ENCODE measurements at places on chromosomes 11 and 22. TPM values are rescaled to one million over a fixed set of nuclear protein-coding genes. Genes with fewer than 3 reads are reported as not detected.

Gene CEP126
- total RNA-seq, result 1.8 TPM

Gene NPTXR
- total RNA-seq, result 6.4 TPM

Gene CRYBA4
- 0.63 TPM for total RNA-seq

Gene CAPRIN1
- 170 TPM for total RNA-seq

GRCh38 chr11:134361661-134362060, 29.9 kb downstream of the GLB1L2 start:
- H3K27ac ChIP-seq, result no peak overlapping the region
- DNase-seq, result no peak
- peaks cover 10% of the 10 kb centered on the region for H3K4me1 ChIP-seq

DNA sequence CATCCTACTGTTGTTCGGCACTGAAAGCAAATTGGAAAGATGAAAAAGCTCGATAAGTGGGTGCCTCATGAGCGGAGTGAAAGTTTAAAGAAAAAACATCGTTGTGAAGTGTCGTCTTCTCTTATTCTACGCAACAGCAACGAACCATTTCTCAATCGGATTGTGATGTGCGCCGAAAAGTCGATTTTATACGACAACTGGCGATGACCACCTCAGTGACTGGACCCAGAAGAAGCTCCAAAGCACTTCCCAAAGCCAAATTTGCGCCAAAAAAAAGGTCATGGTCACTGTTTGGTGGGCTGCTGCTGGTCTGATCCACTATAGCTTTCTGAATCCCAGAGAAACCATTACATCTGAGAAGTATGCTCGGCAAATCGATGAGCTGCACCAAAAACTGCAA, 58.4 kb upstream of the FBXO3 start:
- no peak overlapping the region for H3K27ac ChIP-seq
- H3K36me3 ChIP-seq, result no peaks in the 10 kb centered on the region
- peaks cover 59% of the 10 kb centered on the region for H3K27me3 ChIP-seq
- peaks cover 8% of the 10 kb centered on the region for H3K4me1 ChIP-seq
- H3K4me3 ChIP-seq, result no peak overlapping the region

- no peak for DNase-seq
- no peaks in the 10 kb centered on the region for H3K36me3 ChIP-seq
- no peak overlapping the region for H3K4me3 ChIP-seq
- no peaks in the 10 kb centered on the region for H3K27me3 ChIP-seq
- no peak overlapping the region for H3K27ac ChIP-seq
These were observed 303.3 kb upstream of the ZC3H12C start for GRCh38 chr11:109789901-109790300.

DNA sequence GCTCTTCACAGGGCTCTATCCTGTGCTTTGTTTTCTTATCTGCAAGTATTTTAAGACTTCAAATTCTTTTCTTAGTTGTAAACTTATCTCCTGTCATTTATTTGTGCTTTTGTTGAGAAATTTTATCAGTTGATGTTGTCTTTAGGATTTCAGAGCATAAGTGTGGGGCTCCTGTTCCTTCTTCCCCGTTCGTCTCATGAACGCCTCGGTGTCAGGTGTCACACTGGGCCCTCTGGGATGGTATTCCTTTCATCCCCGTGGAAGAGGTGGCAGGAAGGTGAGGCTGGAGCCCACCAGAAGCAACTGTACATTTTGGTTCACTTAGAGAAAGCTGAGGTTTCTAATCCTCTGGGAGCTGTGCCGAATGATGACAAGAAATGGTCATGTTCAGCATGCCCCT, 17.9 kb downstream of the NADSYN1 start:
- H3K4me3 ChIP-seq, result no peak overlapping the region
- H3K27ac ChIP-seq, result no peak overlapping the region
- no peaks in the 10 kb centered on the region for H3K4me1 ChIP-seq
- no peaks in the 10 kb centered on the region for H3K27me3 ChIP-seq

DNA sequence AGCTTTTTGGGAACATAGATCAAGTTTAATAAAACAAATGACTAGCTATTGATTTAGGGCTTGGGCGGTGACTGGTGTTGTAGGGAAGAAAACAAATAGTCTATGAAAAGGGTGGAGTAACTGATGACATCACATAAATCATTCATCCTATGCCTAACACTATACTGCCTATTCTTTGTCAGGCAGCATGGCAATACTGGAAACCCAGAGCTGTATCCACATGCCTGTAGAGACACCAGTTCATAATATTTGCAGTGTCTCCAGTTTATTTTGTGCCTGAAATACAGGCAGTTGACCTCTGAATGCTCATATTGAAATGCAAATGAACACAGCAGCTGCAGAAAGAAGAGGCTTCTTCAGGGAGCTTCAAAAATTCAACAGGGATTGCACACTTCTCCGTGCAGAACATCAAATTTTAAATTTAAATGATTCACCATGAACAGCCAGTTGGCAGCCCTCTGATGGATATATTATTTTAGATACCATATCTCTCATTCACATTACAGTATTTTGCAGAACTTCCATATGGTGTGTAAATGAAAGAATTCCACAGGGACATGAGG, 283.1 kb upstream of the CTSC start:
- H3K27ac ChIP-seq, result no peak overlapping the region
- H3K27me3 ChIP-seq, result no peaks in the 10 kb centered on the region
- H3K4me3 ChIP-seq, result no peak overlapping the region
- DNase-seq, result no peak
- no peaks in the 10 kb centered on the region for H3K4me1 ChIP-seq

GRCh38 chr11:9719566-9720289, 55.9 kb downstream of the SWAP70 start:
- no peak for DNase-seq
- peaks cover 15% of the 10 kb centered on the region for H3K36me3 ChIP-seq
- peaks cover 21% of the 10 kb centered on the region for H3K4me1 ChIP-seq
- no peak overlapping the region for H3K27ac ChIP-seq

DNA sequence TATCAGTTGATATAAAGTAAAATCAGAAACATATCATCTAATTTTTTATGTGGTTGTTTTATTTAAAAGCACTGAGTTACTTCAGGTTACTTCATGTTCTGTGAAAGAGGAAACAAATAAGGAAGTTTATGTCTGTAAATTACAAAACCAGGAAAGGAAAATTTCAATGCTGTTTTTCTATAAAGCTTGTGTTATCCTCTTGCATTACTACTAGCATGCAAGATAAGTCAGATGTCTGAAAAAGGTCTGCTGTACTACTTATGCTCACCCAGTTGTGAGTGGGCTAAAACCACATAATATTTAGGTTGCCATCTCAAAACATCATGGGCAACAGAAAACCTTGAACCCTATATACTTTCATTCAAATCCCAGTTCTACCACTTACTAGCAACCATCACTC, 121.5 kb downstream of the ATG16L2 start:
- no peaks in the 10 kb centered on the region for H3K4me1 ChIP-seq
- H3K27me3 ChIP-seq, result no peaks in the 10 kb centered on the region
- no peaks in the 10 kb centered on the region for H3K36me3 ChIP-seq
- DNase-seq, result no peak
- no peak overlapping the region for H3K27ac ChIP-seq

DNA sequence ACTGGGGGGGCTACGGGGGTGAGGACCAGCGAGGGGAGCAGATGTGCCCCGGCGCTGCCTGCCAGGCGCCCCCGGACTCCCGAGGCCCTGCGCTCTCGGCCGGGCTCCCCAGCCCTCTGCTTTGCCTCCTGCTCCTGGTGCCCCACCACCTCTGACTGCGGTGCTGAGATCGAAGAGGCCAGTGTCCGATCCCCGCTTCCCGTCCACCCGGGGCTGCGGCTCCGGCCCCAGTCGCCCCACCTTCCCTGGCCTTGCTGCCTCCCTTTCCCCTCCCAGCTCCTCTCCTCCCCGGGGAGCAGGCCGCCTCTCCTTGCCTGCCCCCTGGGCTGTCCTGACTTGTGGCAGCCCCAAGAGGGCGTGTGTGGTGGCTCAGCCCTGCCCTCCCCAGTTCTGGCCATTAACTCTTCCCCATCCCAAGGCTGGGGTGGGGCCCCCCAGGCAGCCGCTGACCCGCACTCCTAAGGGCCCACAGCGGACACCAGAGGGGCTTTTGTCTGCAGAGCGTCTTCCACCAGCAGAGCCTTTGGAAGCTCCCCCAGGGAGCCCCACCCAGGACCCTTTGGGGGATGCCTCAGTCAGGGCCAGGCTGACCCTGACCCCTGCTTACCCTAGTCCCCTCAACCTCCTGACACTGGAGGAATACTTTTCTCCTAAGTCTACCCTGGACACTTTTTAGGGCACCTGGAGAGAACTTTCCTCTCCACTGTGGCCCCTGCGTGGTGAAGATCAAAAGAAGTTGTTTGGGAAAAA, 16.6 kb downstream of the RTN4RL2 start:
- peaks cover 33% of the 10 kb centered on the region for H3K27me3 ChIP-seq
- H3K36me3 ChIP-seq, result no peaks in the 10 kb centered on the region
- H3K4me1 ChIP-seq, result peaks cover 42% of the 10 kb centered on the region

GRCh38 chr11:6321961-6322362, 1.7 kb upstream of the CAVIN3 start:
- peaks cover 40% of the 10 kb centered on the region for H3K4me1 ChIP-seq
- DNase-seq, result peak; percentile 21
- peaks cover 2% of the 10 kb centered on the region for H3K36me3 ChIP-seq
- H3K27ac ChIP-seq, result peak overlapping the region; percentile 95

DNA sequence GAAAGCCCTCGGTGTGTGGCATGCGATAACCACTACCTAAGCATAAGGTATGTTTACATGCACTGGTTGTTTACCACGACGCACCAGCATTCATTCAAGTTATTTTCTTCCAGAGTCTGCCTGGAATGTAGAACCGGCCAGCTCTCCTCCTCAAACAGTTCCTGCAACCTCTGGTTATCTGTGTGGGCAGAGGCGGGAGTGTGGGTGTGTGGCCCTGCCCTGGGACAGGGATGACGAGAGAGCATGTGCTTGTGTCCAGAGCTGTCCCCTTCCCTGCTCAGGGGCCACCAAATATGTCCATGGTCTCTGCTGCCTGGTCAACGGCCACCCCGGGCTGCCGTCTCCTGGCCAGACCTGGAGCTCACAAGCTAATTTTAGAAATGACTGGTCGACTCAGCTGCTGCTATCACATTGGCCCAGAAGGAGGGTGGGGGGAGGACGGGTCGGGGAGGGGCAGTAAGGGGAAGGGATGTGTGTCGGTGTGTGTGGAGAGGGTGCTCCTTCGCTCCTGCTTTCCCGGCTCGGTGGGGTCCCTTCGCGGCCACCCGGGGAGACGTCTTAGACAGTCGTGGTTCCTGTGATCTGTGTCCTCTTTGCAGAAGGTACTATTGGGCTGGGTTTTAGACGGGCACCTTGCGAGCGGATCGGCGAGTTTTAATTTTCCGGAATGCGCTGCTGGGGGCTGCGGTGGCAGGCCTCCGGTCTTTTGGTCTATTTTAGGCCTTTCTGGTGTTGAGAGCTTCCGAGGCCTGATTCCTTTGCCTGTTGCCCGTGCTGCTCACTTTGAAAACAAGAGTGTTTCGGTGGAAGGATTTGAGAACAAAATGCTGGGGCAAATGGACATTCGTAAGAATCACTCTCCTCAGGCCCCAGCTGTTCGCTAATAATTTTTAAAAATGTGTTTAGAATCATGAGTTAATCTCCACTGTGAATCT, at the start of gene MYO18B:
MYO18B (plus strand) TSS at position 497 of the 935 bp plus-strand sequence. CDS start 18,905 bp downstream, outside the sequence.
- peaks cover 50% of the 10 kb centered on the region for H3K4me1 ChIP-seq
- H3K36me3 ChIP-seq, result no peaks in the 10 kb centered on the region
- no peak within 1 kb of the TSS for H3K27ac ChIP-seq
- no peaks in the 10 kb centered on the region for H3K27me3 ChIP-seq
- DNase-seq, result no peak
- H3K4me3 ChIP-seq, result no peak within 1 kb of the TSS

DNA sequence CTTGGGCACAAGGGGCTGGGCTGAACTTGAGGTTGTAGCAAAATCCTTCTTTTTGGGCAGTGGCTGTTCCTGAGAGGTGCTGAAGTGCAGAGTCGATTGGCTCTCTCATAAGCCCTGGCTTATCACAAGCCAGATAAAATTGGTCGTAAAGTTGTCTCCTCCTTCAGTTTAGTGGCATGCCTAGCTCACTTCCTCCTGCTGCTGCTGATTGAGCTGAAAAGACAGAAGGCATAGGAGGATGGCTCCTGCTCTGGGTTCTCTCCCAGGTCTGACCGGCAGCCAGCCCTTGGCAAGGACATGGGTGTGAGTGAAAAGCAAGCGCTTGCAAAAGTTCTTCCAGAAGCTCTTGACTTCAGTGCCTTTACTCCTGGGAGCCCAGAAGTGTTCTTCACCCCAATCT, 83.9 kb downstream of the LDLRAD3 start:
- H3K36me3 ChIP-seq, result no peaks in the 10 kb centered on the region
- H3K4me1 ChIP-seq, result no peaks in the 10 kb centered on the region

GRCh38 chr11:38648604-38649003, 2050.6 kb upstream of the RAG2 start:
- no peak overlapping the region for H3K4me3 ChIP-seq
- no peak for DNase-seq
- no peaks in the 10 kb centered on the region for H3K27me3 ChIP-seq
- H3K4me1 ChIP-seq, result no peaks in the 10 kb centered on the region

GRCh38 chr11:11016068-11016467, 158.2 kb upstream of the ZBED5 start:
- peak overlapping the region; percentile 16 for H3K27ac ChIP-seq
- no peaks in the 10 kb centered on the region for H3K4me1 ChIP-seq
- peaks cover 10% of the 10 kb centered on the region for H3K27me3 ChIP-seq
- no peak overlapping the region for H3K4me3 ChIP-seq
- no peaks in the 10 kb centered on the region for H3K36me3 ChIP-seq

- H3K4me1 ChIP-seq, result no peaks in the 10 kb centered on the region
- no peaks in the 10 kb centered on the region for H3K27me3 ChIP-seq
- H3K36me3 ChIP-seq, result no peaks in the 10 kb centered on the region
These were observed 19.3 kb downstream of the RFPL1 start for GRCh38 chr22:29457730-29458129.

DNA sequence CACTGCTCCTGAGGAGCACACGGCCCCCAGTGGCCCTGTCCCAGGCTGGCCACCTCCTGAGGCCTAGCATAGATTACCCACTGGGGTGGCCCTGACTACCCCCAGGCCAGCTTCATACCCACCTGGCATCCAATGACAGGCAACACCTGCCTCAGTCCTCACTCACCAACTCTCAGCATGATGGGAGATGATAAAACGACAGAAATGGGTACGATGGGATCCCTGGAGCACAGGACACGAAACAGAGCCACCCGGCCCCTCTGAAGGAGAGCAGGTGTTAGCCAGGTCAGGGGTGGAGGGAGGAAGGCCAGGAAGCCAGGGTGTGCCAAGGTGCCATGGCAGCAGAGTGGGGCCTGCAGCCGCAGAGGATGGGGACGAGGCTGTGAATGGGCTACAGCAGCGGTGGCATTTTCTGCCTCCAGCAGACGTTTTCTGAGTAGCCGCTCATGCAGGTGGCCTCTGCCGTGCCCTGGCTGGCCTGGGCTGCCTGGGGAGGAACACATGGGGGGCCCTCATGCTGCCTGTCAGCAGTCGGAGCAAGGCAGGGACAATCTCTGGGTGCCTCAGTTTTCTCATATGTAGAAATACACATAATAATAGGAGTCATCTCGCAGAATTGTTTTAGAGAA, 50.2 kb upstream of the FGF3 start:
- no peak overlapping the region for H3K27ac ChIP-seq
- no peaks in the 10 kb centered on the region for H3K4me1 ChIP-seq
- no peak overlapping the region for H3K4me3 ChIP-seq
- H3K27me3 ChIP-seq, result peaks cover 7% of the 10 kb centered on the region
